K562 (cell line): ENCODE measurements at places on chromosomes 4 and X.

DNA sequence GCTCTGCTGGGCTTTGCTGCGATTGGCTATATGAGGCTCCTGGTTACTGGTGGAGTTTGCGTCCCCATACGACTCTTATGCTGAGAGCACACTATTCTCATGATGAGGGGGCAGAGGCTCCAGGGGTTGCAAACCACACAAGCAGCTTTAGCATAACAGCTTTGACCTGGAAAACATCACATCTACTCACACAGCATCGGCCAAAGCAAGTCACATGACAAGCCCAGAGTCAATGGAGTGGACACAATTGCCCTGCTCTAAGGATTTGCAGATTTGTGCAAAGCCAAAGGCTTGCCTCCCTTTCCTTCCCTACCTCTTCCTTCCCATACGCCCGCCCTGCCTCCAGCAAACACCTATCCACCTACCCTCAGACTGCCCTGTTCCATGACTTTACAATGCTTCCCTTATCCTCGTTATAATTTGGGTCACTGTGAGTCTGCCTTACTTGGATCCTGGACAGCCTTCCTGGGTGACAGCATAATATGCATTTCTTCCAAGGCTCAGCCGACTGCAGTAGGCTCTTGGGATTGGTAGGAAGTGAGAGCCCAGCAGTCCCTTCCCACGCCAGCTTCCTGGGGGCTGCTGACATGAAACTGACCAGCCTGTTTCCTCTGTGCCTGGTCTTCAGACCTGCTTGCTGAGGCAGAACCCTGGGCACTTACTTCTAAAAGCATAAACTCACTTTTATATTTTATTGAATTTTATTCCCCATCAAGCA lies 208.2 kb upstream of the PSAPL1 start:
- DNase-seq, result no peak

DNA sequence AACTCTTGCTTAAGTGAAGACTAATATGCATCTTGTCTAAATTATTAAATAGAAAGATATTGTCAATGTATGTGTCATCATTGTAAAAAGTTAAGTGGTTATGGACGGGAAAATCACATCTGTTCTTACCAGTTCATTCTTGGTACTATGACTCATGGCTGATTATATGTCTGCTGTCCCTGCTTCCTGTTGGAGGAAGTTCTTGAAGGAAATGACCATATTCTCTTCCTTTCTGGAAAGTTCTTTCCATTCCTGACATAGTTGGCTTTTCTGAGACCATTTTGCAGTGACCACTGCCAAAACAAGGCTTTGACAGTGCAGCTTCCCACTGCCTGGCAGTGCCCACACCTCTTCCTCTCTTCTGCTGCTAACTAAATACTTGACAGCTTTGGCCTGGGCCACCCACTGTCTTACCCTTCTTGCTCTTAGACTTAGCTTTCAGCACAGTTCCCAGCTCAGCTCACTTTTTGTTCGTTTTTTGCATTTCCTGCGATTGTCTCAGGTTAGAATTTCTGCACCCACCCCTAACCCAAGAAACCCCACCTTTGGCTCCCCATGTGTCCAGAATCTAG lies 13.2 kb upstream of the CLDN24 start:
- DNase-seq, result no peak

DNA sequence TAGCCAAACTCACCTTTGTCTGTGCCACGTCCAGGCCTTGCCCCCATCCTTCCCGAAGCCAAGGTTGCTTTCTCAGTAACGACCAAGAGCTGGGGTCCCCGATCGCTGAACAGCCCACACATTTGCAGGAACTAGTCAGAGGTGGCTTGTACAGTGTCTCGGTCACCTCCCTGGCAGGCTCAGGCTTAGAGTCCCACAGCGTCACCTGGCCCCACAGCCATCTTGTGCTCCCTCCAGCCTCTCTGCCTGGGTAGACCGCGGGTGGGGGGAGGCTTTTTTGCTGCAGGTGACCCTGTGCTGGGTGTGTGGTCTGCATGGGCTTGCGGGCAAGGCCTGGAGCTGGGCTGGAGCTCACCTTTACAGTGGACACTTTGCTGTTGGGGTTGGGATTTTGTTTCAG lies 60.2 kb downstream of the PSAPL1 start:
- DNase-seq, result no peak

DNA sequence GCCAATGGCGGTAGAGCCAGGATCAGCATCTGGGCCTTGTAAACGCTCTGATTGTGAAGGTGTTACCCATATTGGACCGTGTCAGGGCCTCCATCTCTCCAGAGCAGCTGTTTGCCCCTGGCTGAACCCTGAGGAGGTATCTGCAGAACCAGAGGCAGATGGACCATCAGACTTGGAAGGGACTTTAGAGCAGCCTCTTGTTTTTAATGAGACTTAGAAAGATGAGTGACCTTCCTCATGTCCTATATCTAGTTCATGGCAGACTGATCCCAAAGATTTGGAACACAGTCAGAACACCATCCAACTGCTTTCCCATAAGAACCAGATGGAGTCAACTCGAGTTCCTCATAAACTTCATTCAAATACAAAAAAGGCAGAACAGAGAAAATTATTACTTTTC lies 135.1 kb upstream of the MSX1 start:
- DNase-seq, result no peak

GRCh38 chrX:39409246-39409917 lies 608.1 kb downstream of the MID1IP1 start:
- DNase-seq, result no peak

DNA sequence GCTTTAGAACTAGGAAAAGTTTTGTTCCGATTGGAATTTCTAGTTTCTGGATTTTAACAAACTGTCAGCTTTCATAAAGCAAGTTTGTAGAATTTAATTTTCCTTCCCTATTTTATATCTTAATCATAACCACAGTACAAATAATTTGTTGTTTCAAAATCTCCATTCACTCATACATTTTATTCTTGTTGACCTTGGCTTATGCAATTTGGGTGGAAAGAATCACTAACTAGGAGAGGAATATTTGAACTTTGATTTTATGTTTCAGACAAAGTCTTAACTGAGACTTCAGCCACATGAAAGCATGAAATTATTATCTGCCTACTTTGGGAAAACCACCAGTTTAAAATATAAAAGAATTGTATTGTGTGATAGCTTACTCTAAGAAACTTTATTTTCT lies 427.9 kb downstream of the SPRY1 start:
- no peak for DNase-seq

- DNase-seq, result no peak
Measured at GRCh38 chr4:175215657-175216056, 297.5 kb downstream of the ADAM29 start.
